RWPE1 (cell line): ENCODE measurements at places on chromosomes 6 and 20.

- no peak for DNase-seq
Observed at GRCh38 chr6:946546-946945, 253.6 kb upstream of the EXOC2 start.

GRCh38 chr6:133892813-133893691, 4.1 kb downstream of the TCF21 start:
- DNase-seq = no peak

GRCh38 chr6:1700278-1700967, 90.7 kb downstream of the FOXC1 start:
- no peak for DNase-seq

DNA sequence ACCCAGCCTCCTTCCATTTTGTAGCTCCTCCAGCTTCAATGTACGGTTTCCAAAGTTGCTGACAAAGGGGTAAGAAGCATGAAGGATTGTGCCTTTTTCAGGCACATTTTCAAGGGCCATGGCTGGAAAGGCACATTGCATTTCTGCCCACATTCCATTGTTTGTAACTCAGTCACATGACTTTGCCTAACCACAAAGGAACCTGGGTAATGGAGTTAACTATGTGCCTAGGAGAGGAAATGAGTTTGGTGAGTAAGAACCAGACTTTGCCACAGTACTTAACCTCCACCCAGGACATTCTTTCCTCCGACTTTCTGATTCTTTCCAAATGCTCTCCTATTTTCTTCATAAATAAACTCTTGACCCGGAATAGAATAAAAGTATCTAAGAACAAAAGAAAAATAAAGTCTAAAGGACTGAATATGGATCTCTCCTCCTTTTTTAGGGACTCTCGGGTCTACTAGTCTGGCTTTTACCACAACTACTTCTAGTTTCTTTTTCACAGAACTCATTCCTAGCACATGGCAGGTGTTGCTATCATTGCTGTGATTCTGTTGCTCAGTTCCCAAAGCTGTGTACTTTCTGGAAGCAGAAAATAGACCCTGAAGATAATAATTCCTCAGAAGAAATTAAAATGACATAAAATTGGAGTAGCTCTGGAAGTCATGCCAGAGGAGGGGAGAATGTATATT, 81.5 kb upstream of the ISM1 start:
- no peak for DNase-seq

DNA sequence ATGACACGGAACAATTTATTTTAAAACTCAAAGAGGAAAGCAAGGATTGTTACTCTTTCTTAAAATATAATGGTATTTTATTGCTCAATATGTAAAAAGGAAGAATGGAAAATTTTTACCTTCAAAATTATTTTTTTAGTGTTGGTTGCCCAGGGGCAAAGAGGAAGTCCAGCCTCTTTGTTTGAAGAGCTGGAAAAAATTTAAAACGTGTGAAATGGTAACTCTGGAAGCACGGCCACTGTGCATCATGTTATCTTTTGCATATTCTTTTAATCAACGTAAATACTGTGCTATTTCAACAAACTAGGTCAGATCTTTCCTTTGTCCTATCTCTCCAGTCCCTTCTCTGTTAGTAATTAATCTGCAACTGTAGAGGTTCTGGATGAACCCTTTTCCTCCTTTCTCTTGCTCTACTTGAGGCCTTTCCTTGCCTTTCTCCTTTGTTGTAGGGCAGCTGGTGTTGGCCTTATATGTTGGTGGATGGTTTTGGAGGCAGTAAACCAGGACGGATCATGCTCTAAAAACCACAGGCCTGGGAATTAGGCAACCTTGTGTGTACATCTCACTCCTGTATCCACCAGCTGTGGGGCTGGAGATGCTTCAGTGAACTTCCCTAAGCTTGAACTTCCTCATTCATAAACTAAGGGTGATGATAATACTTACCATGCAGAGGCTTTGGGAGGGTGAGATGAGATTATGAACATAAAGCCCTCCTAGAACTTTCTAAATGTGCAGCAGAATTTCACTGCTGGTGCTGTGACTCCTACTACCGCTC, 143.3 kb downstream of the PRL start:
- no peak for DNase-seq

GRCh38 chr6:34114695-34115402, 31.0 kb downstream of the GRM4 start:
- no peak for DNase-seq

- DNase-seq = no peak
Observed at GRCh38 chr6:47159763-47160162, 117.6 kb upstream of the ADGRF1 start.

- no peak for DNase-seq
Observed at GRCh38 chr20:49877386-49877921, 37.9 kb downstream of the SPATA2 start.

- no peak for DNase-seq
Observed at GRCh38 chr20:37388831-37389230, 42.9 kb downstream of the SRC start.

DNA sequence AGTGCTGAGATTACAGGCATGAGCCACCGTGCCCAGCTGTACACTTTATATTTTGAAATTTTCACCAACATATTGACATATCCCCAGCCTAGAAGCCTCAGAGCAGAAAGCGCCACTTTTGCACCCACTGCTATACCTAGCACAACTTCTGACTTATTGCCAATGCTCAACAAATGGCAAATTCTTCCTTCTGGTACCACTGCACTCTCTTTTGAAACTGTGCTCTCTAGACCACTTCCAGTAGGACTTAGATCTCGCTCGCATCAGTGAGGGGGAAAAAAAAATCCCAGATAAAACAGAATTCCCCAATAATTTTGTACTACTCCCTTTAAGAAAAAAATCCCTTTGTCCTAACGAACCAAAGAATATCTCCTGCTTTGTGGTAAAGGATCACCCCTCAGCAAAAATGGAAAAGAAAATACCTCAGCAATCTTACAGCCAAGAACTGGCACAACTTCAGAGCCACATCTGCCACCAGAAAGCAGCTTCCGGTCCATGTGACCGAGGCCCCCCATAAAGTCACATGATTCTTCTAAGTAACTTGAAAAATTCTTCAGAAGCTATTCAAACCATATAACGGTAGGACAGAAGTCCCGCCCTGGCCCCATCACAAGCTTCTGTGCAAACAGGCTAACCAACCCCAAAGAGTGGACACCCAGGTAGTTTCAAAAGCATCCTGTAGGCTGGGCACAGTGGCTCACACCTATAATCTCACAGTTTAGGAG, 18.5 kb upstream of the IL17F start:
- no peak for DNase-seq

- no peak for DNase-seq
Observed at GRCh38 chr6:85920782-85921181, 278.1 kb upstream of the SYNCRIP start.

DNA sequence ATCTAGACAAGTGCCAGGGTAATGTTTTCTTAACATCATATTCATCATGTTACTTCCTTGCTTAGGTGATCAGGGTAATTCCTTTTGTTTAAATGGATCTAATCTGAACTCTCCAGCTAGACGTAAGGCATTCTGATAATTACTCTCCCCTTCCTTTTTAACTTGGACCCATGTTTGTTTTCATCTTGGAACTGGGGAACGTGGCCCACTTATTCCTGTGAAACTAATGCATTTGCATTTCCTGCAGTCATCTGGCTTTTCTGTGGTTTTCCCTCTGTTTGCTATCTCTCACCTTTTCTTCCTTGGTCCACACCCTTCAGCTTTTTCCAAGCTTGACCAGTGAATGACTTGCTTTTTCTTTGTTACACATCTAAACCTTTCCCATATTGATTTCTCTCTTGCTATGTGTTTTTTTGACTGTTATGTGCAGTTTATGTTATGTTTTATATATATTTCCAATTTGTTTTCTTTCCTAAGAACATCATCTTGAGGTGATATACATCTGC, 33.3 kb downstream of the SLX4IP start:
- DNase-seq = no peak

DNA sequence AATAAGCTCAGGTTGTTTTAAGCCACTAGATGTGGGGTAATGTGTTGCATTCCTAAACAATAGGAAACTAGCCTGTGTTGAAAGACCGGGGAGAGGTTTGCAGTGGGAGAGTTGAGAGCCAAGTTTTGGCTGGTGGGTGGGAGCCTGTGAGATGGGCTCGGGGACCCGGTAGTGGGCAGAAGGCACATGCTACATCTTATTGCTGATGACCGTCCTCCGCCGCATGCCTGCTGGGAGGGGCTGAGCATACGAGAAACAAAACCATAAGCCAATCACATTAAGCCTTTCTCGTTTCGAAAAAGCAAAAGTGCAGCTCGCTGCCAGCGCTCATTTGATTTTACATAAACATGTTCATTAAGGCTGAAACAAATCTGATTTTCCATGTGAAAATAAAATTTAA, 57.4 kb upstream of the MPC1 start:
- DNase-seq = no peak

DNA sequence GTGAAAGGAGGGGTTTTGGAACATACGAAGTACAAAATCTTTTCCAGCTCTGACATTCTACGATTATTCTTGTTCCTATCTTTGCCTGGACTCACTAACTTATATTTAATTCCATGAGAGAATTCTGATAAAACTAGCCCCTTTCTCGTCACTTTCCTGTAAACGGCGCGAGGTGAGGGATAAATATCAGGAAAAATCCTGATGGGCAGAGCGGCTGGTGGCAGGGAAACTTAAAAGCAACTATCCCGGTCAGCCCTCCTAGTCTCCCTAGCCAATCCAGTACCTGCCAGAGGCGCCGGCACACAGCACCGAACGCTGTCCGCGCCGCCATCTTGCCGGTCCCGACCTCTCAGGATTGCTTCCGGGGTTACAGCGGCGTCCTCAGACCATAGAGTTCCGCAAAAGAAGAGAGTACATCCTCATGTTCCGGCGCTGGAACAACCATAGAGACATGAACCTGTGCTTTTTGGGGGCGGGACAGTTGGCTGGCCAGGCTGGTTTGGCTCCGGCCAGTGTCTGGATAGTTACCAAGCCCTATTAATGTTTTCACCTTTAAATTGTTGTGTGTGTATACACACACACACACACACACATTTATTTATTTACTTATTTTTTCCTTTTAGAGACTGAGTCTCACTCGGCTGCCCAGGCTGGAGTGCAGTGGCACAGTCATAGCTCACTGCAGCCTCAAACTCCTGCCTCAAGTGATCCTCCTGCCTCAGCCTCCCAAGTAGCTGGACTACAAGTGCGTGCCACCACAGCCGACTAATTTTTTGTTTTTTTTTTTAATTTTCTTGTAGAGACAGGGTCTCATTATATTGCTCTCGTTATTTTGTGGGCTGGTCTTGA, at the start of gene MRPS10:
Gene MRPS10, minus strand, starts transcription at position 343 of the 849 bp plus-strand sequence. Its CDS starts 12 bp downstream, at position 331.
- peak; percentile 91 for DNase-seq

DNA sequence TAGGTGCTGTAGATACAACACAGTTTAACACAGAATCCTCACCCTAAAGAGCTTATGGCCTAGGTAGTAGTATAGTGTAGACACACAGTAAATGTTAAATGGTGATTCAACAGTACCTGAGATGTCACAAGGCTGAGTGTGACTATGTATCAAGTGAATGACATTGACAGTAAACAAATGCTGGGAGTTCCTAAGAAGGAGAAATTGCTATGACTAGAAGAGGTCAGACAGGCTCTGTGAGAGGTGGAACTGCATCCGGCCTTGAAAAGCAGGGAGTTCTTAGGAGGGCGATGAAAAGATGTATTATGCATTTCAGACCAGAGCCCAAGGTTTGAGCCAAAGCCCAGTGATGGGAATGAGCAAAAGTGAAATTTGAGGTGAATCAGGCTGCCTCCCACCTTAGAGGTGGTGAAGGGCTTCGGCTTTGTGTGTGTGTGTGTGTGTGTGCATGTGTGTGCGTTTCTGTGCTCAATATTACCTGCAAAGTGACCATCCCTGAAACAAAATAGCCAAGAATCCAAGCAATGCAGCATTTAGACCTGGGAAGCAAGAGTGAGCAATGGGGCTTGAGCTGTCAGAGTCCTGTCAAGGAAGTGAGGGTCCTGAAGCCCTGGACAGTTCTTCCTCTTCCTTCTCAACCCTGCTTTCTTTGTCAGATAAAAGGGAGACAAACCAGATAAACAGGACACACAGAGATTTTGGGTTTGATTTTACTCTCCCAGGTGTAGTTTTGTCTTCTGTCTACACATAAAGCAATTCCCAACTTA, 32.3 kb upstream of the CITED2 start:
- no peak for DNase-seq

DNA sequence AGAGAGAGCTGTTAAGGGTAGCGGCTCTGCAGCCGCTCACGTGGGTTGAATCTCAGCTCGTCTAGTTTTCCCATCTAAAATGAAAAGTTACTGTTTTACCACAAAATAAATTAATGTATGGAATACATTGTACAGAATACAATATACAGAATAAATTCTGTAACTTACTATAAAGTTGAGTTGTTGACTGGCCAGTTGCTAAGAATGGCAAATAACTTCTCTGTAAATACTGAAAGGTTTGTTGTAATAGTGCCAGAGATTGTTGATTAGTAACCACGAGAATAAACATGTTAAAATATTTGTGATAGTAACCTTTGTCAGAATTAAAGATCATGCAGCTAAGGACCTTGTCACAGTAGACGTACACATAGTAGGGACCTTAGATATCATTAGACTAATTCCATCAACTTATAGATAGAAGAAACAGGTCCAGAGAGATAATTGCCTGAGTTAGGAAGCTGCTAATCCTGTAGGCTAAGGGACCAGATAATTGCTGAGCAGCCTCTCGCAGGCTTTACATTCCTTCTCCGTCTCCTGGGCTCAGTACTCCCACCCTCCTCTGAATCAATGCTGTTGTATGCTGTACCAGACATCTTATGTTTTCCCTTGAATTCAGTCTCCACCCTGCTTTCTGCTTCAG, 544 bp upstream of the NRM start:
- DNase-seq = no peak

DNA sequence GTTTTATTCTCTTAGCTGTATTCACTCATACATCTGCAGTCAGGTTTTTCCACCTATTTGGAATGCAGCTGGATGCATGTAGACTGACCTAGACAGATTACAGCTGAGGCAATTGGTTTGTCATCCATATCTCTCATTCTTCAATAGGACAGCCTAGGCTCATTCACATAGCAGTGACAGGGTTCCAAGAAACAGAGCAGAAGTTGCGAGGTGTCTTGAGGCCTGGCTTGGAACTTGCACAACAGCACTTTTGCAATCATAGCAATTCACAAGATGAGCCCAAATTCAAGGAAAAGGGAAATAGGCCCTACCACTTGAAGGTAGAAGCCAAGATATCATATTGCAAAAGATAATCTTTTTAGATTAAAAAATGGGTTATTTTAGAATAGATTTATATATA, 508.9 kb upstream of the JAG1 start:
- DNase-seq = no peak

- no peak for DNase-seq
Observed at GRCh38 chr20:10547276-10548114, 112.4 kb downstream of the SLX4IP start.

DNA sequence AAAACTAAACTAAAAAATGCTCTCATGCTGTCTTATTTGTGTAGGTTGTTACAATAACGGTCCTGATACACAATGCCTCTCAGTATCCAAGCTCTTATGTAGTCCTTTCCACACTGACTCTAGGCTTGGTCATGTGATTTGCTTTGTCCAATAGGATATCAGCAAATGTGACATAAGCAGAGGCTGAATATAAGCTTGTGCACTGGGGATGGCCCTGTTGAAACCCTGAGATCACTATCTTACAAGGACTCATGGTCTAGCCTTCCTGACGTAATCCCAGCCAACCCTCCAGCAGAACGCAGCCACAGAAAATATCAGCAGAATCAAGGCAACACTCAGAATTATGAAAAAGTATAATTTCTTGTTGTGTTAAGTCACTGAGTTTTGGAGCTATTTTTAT, 145.1 kb upstream of the CCN2 start:
- DNase-seq = no peak
